ENCODE measurements at places on chromosomes 4 and X. TPM values are rescaled to one million over a fixed set of nuclear protein-coding genes. Genes with fewer than 3 reads are reported as not detected.

- no peaks in the 10 kb centered on the region for H3K27me3 ChIP-seq
- no peak overlapping the region for H3K4me3 ChIP-seq
- H3K4me1 ChIP-seq: no peaks in the 10 kb centered on the region
- no peak for DNase-seq
- H3K27ac ChIP-seq: no peak overlapping the region
- no peaks in the 10 kb centered on the region for H3K36me3 ChIP-seq
Observed at GRCh38 chr4:127217586-127218229, 415.0 kb upstream of the INTU start.

The RAB40A gene
- total RNA-seq: 0.58 TPM

DNA sequence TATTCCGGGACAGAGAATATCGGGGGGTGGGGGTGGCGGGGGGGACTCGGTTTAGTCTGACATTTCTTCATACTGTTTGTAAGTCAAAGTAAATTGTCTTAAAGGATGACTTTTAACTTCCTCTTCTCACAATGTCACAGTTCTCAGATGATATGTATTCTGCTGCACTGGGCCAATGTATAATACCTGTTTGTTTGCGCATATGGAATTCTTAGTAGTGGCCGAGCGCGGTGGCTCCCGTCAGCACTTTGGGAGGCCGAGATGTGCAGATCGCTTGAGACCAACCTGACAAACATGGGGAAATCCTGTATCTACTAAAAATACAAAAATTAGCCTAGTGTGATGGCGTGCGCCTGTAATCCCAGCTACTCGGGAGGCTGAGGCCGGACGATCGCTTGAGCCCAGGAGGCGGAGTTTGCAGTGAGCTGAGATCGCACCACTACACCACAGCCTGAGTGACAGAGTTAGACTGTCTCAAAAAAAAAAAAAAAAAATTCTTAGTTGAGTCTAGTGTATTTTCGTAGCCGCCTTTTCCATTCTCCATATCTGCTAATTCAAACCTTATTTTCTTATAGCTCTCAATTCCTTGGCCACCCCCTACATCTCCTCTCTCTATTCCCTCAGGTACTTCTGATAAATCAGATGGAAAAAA lies 851 bp downstream of the POLR2B start:
- peak overlapping the region; percentile 100 for H3K27ac ChIP-seq
- peaks cover 37% of the 10 kb centered on the region for H3K4me1 ChIP-seq
- peak overlapping the region; percentile 14 for H3K4me3 ChIP-seq
- peaks cover 5% of the 10 kb centered on the region for H3K36me3 ChIP-seq
- no peaks in the 10 kb centered on the region for H3K27me3 ChIP-seq

DNA sequence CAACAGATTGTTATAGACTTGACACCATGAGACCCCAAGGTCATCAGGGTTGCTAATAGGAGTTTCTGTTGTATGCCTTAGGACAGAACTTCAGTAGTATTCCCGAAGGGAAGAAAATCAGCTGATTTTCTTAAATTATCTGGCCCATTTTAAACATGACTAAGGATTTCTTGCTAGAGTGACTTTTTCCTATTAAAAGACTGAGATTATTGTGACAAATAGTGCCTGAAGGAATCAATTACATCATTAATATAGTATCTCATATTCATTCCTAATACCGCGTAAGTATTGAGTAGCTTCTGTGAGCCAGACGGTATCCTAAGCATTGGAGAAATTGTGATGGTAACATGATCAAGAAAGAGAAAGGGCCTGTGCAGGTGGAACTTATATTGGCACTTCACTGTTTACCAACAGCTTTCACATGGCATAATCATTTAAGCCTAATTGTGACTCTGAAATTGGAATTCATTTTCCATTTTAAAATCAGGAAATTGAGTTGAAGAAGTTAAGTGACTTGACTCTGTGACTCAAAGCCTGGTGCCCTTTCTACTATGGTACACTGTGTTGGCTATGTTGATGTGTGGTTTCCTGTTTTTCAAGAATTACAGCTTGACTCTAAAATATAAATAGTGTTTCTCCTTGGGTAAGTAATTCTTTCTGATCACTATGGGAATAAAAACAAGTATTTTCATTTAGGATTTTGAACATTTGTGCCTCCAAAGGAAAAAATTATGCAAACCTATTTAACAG lies 4.1 kb downstream of the AFF1 start:
- no peaks in the 10 kb centered on the region for H3K36me3 ChIP-seq
- H3K4me3 ChIP-seq: no peak overlapping the region
- DNase-seq: peak; percentile 75
- no peaks in the 10 kb centered on the region for H3K27me3 ChIP-seq
- peaks cover 59% of the 10 kb centered on the region for H3K4me1 ChIP-seq

DNA sequence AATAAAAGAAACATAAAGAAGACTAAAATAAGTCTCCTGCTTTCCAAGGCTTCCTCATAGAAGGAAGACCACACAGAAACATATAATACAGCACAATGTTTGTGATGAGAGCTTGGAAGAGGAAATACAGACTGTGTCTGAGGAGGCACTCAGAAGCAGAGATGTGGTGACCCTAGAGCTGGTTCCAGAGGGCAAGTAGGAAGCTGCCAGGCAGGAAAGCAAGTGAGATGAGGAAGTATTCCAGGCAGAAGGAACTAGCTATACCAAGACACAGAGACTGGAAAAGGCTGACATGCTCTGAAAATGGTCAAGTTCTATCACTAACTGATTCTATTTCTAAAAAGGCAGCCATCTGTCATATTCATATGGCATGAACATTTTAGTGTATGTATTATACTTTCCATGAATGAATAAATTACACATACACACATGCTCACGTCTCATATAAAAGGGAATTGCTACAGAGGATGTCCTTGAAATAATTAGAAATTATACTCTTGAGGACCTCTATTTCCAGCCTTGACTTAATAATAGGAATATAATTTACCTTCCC lies 16.6 kb upstream of the HSFX2 start:
- H3K27me3 ChIP-seq: no peaks in the 10 kb centered on the region
- H3K4me3 ChIP-seq: no peak overlapping the region

The HSFX3 gene
- total RNA-seq: not detected

The MAGEC3 gene
- total RNA-seq: not detected

Measured in endothelial cell of umbilical vein (primary cell).